ENCODE measurements at places on chromosomes 5 and 9.

DNA sequence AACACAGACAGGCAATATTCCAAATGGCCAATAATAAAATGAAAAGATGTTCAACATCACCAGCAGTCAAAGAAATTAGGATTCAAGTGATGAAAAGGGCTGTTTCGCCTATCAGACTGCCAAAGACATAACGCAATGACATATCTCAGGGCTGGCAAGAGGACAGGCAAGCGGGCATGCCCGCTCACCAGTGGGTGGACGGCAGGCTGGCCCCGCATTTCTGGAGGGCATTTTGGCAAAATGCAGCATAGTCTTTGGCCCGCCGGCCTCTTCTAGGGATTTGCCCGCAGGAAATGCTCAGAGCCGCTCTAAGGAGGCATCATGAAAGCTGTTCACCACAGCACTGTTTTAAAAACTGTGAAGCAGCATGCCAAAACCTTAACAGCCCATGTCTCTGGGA is 1.4 kb upstream of the PPP1R26 start:
- no peak for DNase-seq

GRCh38 chr9:32986971-32987370 is 14.5 kb downstream of the APTX start:
- no peak for DNase-seq

GRCh38 chr5:75509956-75510355 is 1.5 kb downstream of the CERT1 start:
- peak; percentile 52 for DNase-seq

DNA sequence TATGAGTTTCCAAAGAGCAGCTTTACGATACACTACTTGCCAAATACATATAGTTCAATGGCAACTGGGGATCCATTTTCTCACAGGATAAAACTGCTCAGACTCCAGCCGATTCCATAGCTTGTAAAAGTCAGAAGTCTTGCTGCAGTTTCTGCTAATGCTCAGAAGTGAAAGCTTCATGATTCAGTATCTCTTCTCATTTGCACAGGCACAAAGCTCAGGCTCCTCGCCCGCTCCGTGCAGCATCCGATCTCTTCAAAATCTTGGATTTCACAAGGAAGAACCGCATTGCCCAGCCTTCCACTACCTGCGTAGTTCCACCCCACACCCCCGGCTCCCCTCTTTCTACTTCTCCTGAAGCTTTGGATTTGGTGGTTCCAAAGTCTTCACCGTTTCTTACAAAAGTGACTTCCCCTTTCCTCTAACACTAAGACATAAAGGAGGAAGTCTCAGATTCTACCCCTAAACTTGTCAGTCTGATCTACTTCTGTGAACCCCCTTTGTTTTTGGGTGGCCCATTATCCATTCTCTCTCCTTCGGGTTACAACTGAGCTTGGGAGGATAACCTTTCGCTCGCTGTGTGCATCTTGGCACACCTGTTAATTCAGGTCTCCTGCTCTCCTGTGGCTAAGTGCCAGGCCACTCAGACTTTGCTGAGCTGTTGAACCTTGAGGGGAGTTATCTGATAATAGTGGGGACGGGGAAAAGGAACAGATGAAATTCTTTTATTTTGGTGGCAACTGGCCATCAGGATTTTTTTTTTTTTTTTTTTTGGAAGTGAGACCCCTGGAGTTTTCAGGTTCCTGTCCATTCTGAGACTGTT is 194.1 kb downstream of the GNA14 start:
- no peak for DNase-seq

DNA sequence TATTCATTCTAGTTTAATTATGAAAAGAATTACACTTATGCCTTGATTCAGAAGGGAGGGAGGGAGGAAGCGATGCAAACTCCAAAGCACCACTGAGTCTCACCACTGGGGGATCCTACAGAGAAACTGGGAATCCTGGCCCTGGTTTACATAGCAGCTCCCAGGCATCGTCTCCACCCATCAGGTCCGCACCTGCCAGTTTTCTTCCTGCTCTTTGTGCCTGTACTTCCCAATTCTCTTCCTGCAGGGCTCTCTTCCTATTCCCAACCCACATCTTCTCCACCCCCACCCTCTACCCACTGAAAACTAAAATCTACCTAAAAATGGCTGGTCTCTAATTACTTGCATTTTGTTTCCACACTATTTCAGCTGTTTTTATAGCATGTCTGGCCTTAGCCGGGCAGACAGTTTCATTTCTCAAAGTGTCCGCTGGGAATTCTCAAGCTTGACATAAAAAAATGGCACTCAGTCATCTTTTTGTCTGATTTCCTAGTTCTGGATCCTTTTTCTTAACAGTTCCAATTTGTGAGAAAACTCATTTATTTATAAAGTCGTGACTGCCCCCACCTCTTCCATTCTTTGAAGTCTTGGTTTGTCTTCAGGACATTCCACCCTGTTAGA is 1.6 kb upstream of the TNIP1 start:
- peak; percentile 37 for DNase-seq

DNA sequence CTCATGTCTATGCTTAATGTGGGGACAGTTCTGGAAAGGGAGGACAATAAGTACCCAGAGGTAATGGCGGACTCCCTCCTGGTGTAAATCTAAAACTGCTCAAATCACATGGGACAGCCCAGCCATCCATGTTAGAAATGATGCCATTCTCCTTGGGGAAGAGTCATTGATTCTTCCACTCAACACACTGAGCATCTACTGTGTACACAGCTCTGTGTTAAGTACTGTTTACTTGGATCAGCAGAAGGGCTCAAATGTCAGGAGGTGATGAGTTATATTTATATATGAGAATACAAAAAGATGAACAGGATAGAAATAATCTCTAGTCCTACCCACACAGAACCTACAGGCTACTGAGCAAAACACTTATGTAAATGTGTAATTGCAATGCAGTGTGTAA is 31.8 kb upstream of the NANS start:
- no peak for DNase-seq

GRCh38 chr5:178398901-178399700 is 166.5 kb upstream of the PHYKPL start:
- no peak for DNase-seq

GRCh38 chr5:148179234-148179824 is 11.0 kb downstream of the SPINK14 start:
- peak; percentile 75 for DNase-seq

DNA sequence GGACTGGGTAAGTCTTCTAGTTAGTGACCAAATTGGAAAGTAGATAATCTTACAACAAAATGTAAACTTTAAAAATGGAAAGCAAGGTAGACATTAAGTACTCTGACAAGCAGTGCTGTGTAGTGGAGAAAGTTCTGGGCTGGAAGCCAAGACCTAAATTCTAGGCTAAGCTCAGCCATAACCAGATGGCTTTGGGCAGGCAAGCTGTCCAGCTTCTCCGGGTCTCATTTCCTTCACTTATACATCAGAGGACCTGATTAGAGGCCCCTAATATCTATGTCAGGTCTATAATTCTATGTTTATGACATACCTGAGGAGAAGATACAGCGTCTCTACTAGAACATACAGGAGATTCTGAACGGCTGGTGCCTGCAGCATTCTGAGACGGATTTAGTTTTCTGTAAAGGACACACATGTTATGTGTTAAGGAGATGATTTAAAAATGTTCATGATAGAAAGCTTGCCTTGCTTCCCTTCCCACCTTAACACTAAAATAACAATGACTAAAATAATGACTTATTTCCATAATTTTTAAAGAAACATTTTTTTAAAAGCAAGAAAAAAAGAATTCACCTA is 61.2 kb downstream of the ELL2 start:
- no peak for DNase-seq

DNA sequence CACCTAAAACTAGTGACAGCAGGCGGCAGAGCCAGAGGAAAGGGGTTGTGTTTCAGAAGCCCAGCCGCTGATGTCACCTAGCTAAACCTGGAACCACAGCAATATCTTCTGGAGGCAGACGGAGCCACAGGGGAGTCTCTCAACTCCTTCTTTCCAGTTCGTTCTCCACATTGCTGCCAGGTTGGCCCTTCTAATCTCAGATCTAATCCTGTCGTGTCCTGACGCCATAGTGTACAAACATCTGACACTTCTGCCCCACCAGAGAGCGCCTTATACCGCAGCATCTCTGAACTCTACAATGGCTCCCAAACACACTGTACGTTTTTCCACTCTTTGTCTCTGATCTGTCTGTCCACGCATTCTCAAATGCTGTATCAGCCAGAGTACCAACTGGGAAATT is 240.0 kb downstream of the SMARCA2 start:
- DNase-seq: no peak

- no peak for DNase-seq
Measured at GRCh38 chr9:129671519-129671918, 6.1 kb downstream of the PRRX2 start.

GRCh38 chr9:98867429-98868168 is 60.1 kb downstream of the GALNT12 start:
- peak; percentile 44 for DNase-seq

DNA sequence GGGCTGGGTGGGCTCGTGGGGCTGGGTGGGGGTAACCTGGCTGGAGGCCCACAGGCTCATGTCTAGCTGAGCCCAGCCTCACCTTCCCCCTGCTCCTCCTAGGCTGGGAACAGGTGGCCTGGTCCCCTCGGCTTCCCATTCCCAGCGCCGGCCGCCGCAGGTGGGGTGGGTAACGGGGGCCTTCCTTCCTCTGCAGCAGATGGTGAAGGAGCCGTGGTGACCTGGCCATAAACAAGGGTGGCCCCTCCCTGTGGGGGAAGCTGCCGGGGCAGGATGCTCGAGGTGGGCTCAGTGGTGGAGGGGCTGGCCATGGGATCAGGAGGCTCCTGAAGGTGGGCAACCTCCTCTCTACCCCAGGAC is 41.0 kb upstream of the EGFL7 start:
- no peak for DNase-seq

DNA sequence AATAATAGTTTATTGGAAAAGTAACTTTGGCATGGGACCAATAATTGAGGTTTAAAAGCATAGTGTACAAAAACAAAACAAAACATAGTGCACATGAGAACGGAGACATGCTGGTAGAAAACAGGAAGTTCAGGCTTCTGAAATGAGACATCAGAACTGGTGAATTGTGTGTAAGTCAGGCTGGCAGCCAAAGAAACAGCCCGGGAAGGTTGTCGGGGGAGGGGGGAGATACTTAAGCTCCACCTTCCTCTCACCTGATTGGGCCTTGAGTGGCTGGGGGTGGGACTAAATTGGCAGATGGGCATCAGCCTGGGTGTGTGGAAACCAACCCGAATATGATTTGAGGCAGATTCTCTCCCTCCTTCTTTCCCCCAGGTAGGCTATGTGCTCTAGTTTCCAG is 256.3 kb downstream of the SMARCA2 start:
- DNase-seq: peak; percentile 9

GRCh38 chr9:75893106-75893505 is 2.6 kb downstream of the PCSK5 start:
- DNase-seq: no peak

GRCh38 chr9:108463932-108464606 is 391.7 kb downstream of the ACTL7B start:
- DNase-seq: no peak

DNA sequence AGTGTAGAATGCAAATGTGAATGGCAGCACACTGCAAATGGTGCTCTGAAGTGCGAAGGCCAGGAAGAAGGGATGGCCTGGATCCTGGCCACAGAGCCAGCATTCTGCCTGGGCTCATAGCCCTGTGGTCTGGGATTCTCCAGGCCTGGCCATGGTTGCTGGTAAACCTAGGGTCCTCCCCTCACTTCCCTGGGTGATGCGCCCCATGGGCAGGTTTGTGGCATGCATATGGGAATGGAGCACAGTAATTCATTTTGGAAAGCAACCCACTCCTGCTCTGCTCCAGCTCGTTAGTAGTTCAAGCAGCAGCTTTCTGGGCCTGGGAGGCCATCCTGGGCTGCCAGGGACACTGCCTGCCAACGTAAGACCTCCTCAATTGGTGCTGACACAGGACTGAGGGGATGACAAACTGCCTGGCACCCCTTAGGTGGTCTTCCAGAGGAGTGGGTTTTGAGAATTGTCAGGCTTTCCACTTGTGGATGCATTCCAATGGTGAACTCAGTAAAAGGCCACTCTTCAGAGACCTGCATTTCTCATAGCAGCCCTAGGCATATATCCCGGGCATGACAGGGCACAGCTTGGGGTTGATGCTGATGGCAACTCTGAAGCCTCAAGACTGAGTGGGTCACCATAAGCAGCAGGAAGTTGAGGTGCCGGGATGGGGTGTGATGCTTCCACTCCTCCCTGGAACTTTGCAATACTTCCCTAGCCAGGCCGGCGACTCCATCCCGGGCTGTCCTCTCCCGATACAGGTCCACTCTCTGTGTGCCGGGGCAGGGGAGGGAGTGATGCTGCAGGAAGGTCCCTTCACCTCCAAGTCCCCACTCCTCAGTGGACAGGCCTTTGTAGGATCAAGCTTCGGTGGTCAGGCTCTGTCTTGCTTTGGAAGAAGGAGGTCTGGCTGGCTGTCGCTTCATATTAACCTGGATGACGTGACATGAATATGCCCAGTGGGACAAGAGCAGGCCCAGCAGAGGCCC is 1.2 kb upstream of the SLC25A48 start:
- no peak for DNase-seq

DNA sequence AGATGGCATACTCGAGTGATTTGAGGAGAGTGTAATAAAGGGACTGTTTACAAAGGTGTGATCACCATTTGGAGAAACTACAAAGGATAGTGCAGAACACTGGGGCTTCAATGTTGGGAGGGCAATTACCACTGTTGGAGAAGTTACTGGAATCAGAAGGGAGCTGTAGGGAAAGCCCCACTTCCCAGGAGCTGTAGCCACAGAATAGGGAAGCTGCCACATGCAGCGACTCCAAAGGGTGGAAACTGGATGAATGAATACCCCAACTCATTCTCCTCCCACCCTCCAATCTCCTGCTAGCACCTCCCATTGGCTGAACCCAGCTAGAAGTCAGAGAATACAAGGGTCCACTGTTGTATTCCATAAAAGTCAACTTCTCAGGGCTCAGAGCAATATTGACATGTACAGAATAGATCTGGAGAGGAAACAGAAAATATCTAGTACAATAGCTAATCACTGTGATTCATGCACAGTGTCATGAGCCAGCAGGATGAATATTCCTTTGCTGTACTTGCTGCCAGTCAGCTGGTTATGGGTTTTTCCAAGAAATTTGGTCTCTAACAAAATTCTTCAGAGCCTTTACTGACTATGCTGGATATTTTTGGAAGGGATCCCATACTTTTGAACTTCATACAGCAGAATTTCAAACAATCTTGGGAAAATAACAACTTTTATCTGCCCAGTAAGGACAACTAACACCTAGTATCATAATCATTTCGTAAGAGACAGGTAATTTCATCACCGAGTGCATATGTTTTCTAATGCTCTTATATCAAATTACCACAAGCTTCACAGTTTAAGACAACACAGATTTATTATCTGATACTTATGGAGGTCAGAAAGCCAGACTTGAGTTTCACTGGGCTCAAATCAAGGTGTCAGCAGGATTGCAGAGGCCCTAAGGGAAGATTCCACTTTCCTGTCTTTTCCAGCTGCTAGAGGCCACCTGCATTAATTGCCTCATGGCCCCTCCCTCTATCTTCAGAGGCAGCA is 39.6 kb downstream of the PDCD1LG2 start:
- DNase-seq: no peak

GRCh38 chr5:150263375-150263775 is 26.2 kb downstream of the CAMK2A start:
- no peak for DNase-seq

GRCh38 chr5:143174714-143175398 is 228.6 kb downstream of the NR3C1 start:
- no peak for DNase-seq
